Stimulated activated CD8-positive, alpha-beta memory T cell treated with anti-CD3 and anti-CD28 coated beads, Interleukin-2, amount 100 ng/mL, for 48 hours (primary cell): ENCODE measurements at places on chromosomes 3 and 15.

- no peak for DNase-seq
Measured at GRCh38 chr3:133884887-133885711, 10.6 kb downstream of the RAB6B start.

- no peak for DNase-seq
Measured at GRCh38 chr15:100833417-100834389, 45.9 kb upstream of the ALDH1A3 start.

DNA sequence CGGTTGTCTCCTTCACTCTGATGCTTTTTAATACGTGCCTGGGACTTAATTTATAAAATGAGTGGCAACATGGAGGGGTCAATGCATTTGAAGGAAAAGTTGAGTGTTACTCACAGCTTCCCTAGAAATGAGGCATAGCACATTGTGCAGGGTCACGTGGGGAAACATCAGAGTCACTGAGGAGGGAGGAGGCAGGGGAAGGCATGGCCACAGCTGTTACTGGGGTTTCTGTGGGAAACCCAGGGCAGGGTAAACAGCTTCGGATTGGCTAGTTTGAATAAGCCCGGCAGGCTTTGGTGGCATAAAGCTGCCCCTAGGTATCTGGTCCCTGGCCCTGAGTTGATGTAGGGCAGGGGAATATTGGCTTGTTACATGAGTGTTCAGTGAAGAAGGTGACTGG is 98.9 kb upstream of the ST8SIA2 start:
- DNase-seq, result no peak

GRCh38 chr3:46972396-46972795 is 4.1 kb downstream of the CCDC12 start:
- no peak for DNase-seq

GRCh38 chr3:195101001-195101583 is 169.9 kb downstream of the XXYLT1 start:
- DNase-seq, result no peak

DNA sequence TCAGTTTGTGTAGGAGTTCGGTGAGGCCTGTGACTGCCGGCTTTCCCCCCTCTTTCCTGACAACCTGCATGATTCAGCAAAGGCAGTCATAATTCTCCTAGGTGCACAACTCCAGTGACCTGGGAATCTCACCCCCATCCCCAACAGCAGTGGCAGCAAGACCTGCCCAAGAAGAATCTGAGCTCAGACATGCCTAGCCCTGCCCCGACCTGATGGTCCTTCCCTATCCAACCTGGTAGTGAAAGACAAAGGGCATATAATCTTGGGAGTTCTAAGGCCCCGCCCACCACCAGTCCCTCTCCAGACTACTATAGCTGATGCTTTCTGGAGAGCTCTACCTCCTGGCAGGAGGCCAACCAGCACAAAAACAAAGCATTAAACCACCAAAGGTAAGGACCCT is 44.2 kb upstream of the ZBED2 start:
- DNase-seq, result no peak

- DNase-seq, result no peak
Measured at GRCh38 chr3:81760215-81760614, 1.2 kb downstream of the GBE1 start.

- no peak for DNase-seq
Measured at GRCh38 chr3:107928084-107928445, 162.8 kb downstream of the CD47 start.

DNA sequence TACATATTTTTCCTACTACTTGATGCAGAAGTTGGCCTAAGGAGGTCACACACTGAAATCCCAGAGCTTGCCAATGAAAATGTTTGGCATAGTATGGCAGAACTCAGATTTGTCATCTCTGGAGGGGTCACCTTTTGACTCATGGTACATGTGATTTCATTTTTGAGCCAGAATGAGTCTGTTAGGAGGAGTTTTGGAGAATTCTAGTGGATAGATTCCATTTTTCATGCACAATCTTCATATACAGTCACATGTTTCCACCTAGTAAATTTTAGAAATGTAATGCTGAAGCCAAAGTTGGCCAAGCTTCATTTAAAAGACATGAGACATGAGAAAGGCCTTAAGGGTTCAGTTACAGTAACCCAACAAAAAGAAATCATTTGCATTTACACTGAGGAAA is 97.8 kb upstream of the IGSF10 start:
- no peak for DNase-seq

DNA sequence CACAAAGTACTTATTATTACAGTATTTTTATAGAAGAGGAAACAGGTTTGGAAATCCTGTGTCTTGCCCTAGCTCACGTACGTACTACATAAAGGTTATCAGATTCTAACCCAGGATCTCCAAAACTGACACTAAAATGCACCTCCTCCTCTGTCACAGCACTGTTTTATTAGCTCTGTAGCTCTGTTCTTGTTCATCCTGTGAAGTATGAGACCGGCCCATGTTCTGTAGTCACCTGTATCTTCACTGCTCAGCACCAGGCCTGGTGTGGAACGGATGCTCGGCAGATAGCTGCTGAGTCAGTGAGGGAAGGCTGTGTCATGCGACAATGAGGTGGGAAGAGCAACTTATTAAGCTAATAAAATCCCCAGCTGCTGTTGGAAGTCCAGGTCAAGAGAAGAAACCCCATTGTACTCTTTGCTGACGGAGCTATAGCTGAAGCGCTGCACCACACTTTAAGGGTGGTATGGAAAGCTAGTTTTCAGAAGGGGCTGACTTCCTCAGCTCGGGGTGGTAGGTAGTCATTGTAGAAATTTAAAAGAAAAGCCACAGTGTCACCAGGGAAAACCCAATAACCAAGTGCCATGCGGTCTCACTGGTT is 22.8 kb downstream of the BCL2A1 start:
- no peak for DNase-seq

- DNase-seq, result no peak
Measured at GRCh38 chr15:74960995-74961588, 4.5 kb upstream of the RPP25 start.

DNA sequence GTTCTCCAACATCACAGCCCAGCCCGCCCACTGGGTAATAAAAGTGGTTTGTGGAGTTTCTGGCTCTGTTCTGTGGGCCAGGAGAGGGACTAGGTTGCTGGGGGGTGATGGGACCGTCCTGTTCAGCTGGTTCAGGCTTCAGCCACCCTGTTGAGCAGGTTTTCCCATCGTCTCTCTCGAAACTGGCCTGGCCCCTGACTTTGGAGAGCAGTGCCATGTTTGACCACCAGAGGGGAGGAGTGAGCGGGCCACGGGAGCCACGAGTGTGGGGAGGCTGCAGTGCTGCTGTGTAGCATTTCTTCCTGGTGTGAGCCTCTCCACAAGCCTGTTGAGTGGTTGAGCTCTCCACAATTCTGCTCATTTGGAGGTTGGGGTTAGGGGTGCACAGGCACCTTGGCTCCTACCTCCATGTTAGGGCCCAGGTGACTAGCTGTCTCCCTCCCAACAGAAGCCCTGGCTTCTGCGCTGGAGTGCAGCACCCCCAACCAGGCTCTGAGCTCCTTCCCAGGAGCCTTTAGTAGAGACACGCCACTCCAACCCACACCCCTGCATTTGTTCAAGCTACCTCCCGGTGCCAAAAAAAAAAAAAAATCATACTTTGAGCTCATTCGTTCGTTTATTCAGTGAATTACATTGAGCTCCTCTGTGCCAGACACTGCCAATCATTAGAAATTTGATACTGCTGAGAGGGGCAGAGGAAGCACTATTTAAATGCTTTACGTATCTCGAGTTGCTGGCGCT is 13.9 kb downstream of the SPINT1 start:
- peak; percentile 76 for DNase-seq

DNA sequence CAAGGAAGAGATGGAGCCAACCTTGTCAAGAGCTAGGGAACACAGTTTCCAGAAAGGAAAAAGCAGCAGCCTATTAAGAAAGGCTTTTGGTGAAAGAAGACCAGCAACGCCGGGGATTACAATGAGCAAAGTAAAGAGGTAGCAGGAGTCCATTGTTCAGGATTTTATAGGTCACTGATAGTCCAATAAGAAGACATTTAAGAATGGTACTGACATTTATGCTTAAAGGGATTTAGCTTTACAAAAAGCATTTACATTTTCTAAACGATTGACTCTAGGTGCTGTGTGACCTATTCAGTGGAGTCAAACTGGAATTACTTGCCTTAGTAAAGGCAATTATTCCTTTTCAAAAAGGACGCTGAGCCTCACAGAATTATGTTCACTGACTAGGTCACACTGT is 40.8 kb downstream of the CSNK1G1 start:
- no peak for DNase-seq

DNA sequence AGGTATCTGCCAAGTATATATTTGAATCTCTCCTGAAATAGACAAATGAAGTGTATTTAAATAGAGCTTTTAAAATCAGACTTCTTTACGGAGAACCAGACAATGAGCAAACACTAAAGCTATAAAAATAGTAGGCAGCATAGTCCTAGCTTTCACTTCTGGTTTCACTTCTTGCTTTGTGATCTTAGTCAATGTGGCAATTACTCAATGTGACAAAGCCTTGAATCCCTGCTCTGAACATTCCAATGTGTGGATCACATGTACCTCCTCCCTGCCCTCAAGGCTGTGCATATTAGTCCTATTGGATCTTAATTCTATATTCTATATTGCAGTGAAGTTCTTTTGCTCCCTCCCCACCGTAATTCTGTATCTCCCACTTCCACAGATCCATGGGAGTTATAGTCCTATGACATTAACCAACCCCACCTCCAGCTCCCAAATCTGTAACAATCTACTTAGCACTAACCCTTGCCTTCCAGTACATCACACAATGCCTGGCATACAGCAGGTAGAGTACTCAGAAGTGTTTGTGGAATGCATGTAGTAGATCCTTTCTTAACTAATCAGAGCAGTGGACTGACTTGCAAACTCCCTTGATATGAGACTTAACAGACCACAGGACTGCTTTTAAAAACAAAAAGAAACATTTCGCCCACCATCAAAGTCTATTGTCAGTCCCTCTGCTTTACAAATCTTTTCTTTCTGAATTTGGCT is 24.3 kb upstream of the CP start:
- no peak for DNase-seq

DNA sequence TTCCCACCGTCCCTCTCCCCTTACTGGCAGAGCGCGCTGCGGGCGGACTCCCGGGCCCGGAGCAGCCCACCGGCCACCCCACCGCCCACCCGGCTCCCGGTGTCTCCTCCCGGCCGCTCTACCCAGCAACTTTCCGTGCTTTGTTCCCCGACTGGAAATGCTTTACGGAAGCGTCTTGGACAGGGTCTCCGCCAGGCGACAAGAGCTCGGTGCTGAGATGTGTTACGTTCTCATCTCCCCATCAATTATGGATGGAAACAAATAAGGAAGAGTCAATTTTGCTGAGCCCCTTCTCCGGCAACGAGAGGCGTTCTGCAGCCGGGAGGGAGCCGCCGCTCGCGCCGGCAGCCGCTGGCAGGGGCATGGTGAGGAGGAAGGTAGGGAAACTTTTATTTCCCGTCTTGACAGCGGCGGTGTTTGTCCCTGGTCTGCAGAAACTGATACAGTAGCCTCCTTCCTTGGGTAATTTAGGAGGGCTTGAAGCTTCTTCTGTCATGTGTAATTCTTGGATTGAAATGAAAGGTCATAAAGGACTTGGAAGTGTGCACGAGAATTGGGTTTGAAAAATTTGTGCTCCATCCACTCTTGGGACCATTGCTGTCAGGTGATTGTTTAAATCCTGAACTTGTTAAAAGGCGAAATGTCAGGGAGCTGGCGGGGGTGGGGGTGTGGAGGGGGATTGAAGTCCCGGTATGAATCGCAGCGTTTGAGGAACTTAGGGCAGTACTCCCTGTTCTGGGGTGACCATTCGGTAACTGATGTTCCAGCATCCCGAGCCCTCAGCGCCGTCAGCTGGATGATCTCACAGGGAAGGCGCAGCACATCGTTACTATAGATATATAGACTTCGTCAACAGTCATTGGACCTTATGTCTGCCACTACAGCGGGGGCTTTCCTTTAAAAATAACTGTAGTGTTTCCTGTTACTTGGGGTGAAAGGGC is 1.5 kb downstream of the SEMA6D start:
- no peak for DNase-seq

DNA sequence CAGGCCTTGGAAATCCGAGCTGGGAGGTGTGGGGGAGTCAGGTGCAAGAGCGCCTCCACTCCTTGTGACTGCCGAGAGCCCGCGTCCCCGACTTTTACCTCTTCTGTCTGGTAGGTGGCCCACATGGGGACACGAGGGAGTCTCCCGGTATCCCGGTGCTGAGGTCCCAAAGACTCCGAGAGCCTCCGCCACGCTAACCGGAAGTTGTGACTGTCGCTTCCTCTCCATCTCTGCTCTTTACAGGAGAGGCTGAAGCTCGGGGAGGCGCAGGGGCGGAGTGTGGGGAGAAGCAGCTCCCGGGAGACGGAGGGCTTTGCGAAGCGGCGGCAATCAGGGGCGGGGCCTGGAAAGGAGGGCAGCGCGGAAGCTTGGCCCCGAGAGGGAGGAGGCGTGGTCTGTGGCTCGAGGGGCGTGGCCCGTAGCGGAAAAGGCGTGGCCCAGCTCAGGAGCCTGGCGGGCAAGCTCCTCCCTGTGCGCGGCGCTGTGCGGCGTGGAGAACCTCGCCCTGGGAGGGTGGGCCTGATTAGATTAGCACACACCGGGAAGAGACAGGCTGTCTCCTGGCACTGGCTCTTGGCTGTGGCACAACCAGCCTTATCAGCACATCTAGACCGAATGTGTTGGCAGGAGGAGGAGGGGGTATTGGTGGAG is 143.9 kb downstream of the GABRB3 start:
- DNase-seq, result no peak

GRCh38 chr3:69085833-69086722 is 1.3 kb downstream of the ARL6IP5 start:
- DNase-seq, result peak; percentile 59

- no peak for DNase-seq
Measured at GRCh38 chr3:142896201-142896755, 7.4 kb upstream of the PCOLCE2 start.

DNA sequence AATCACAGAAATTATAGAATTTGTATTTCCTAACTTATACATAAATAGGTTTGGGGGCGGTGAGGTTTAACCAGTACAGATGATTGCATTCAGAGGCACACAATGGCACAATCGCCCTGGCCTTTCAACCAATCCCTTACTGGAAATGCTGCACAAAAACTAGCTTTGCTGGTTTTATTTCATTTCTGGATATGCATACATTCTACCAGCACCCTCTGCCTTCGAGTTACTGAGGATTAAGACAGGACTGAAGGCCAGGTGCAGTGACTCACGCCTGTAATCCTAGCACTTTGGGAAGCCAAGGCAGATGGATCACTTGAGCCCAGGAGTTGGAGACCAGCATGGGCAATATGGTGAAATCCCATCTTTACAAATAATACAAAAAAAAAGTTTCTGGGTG is 336.1 kb downstream of the ARRDC4 start:
- DNase-seq, result no peak

DNA sequence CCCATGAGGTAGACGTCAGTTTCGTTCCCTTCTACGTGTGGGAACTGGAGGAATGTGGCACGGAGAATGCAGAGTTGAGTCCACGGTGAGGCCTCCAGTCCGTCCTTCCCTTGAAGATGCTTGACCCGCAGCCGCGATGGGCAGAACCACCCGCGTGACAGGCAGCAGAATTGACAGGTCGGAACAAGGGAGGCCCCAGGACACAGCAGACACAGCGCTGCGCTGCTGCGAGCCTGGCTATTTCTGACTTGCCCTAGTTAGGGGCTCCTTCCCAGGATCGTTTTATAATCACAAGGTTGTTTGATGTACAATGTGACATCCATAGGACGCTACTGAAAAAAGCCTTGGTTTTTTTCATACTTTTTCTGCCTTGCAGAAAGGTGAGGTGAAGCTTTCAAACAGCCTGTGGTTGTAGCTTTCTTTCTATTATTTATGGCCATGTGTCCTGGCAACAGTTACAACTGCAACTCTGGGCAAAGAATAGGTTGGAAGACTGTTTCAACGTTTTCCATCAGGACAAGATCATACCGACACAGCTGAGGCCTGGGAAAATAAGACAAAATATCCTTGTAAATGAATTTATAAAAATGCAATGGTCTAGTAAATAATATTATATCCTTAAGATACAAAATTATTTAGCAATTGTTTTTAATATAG is 9.6 kb upstream of the TMEM41A start:
- no peak for DNase-seq
